ENCODE measurements at places on chromosomes 1 and 21. TPM values are rescaled to one million over a fixed set of nuclear protein-coding genes. Genes with fewer than 3 reads are reported as not detected.

DNA sequence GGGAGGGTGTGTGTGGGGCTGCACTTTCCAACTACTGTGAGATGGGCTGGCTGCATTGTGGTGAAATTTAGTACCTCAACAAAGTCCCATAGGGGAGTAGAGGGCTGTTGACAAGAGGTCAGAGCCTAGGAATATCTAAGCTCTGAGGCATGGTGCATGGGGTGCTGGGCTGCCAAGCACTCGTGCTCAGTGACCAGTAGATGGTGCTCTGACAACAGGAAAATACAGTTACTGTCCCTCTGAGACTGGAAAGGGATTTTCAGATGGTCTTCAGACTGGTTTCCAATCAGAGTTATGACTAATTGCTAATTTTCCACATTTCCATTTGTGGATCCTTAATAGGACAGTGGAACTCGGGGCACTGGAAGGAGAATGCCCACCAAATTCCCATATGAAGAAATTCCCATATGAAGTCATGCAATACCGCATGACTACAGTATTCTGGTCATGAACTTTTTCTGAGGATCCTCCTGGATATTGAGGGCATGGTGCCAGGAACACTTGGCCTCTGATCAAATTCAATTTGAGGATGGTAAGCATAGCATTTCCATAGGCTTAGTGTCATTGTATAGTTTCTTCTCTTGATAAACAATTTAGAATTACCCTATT, 4.1 kb upstream of the CACNA1E start:
- peak; percentile 70 for DNase-seq

GRCh38 chr21:15192243-15192642, 127.4 kb upstream of the NRIP1 start:
- peak; percentile 77 for DNase-seq

DNA sequence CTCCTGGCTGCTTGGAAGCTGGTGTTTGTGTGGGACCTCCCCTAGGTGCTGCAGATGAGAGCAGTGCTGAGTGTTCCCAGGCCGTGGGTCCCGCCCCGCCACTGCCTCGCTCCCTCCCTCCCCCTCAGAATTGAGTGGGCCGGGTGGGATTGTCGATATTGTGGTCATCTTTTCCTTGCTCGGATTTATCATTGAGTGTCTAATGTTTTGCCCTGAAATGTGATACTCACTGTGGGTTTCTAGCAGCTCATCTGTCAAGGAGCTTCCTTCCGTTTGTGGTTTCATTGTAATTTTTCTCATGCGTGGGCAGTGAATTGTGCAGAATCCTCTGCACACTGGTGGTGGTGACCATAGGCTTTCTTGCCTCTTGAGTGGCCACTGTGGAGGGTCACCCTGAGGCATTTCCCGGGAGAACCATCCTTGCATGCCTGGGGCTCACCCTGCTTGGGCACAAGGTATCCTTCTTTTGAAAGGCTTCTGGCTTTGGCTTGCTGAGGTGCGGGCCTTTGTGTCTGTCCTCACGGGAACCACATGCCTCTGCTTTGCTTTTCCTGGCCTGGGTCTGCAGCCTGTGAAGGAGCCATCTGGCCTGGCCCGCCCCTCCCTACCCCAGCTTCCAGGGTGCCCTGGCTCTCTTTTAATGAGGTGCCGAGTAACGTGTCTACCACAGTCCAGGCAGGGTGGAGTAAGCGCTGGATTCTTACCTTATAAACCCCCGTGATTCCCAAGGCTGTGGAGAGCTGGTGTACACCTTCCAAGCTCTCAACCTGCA, 25.6 kb downstream of the SLX9 start:
- no peak for DNase-seq

Gene KCNE2
- 0.71 TPM for total RNA-seq

DNA sequence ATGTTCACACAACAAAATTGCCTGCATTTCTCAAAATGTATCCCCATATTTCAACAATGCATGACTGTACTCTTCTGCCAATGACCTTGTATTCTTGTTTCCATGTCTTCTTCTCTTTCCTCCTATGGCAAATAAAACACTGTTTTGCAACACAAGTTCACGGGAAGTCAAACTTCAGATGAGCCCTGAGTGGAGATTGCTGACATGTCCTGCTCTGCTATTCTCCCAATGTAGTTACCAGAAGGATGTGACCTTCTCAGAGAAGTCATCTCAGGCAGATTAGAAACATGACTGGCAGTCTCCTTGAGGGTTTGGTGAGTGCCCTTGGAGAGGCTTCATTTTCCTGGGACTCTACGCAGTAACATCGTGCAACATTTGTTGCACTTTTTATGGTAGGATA, 15.6 kb downstream of the FCGR2B start:
- no peak for DNase-seq

- no peak for DNase-seq
Observed at GRCh38 chr21:21051109-21052055, 53.2 kb downstream of the NCAM2 start.

Gene ANKRD34A
- 0.20 TPM for total RNA-seq

GRCh38 chr1:84704872-84705417, 14.7 kb upstream of the SSX2IP start:
- DNase-seq, result no peak

- no peak for DNase-seq
Observed at GRCh38 chr1:183477986-183478781, 5.9 kb downstream of the SMG7 start.

Gene INAVA
- 108 TPM for total RNA-seq

DNA sequence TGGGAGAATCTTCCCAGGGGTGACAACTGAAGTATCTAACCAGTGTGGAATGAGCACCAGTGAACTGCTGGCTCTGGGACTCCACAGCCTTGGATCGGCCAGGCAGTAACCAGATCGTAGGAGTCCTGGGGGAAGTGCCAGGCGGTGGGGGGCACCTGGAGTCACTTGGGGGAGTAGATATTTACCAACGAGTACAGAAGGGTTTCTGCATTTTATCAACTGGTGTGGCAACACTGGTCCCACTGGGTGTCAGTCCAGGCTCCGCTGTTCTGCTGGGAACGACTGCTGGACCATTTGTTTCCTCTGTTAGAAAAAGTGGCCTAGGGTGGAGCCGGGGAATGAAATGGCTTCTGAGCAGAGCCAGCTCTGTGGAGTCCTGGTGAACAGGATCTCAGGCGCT, 14.4 kb downstream of the HEYL start:
- DNase-seq, result no peak

GRCh38 chr1:222250376-222250775, 297.5 kb downstream of the HHIPL2 start:
- no peak for DNase-seq

DNA sequence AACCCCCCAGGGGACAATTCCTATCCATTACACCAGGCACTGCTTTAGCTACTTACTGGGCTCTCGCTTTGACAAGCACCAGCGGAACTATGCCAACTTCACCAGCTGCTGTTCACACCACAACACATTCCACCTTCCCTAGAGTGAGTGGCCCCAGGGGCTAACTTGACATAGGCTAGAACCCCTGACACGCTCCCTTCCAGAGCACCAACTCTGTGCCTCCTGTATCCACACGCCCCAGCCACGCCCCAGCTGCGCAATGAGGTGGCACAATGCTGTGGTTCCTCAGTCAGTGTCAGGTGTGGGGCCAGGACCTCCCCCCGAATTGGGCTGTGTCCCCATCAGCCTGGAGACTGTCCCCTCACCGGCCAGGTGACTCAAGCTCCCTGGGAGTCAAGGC, 11.7 kb upstream of the FGR start:
- DNase-seq, result no peak

DNA sequence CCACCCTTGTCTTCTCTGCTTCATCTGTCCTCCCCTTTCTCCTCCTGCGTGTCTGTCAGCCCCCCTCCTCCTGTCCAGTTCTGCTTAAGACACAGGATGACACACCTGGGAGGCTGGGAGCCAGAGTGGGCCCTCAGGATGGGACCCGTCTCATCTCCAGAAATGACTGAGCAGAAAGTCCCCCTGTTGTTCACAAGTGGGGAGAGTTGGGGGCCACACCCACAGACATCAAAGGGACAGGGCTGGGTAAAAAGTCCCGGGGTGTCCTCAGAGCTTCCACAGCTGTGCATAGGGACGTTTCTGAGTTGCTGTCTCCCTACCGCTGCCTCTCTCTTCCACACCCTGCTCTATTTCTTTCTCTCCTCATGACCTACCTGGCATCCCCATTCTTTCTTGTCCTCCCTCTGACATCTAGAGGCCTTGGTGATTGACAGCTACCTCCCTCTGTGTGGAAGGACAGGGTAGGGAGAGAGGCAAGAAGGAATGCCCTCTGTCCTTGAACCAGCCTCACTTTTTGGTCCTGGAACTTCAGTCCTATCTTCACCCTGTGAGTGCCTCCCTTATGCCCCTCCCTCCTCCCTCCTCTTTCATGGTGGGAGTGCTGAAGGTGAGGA, 19.5 kb upstream of the SH2D2A start:
- no peak for DNase-seq

GRCh38 chr1:41616563-41616962, 132.1 kb upstream of the EDN2 start:
- DNase-seq, result no peak

GRCh38 chr1:82160036-82160435, 359.3 kb downstream of the ADGRL2 start:
- no peak for DNase-seq

Gene AKR7A3
- 142 TPM for total RNA-seq

- DNase-seq, result no peak
Observed at GRCh38 chr1:147502760-147503159, 38.5 kb upstream of the BCL9 start.

Gene LCE1D
- not detected for total RNA-seq

DNA sequence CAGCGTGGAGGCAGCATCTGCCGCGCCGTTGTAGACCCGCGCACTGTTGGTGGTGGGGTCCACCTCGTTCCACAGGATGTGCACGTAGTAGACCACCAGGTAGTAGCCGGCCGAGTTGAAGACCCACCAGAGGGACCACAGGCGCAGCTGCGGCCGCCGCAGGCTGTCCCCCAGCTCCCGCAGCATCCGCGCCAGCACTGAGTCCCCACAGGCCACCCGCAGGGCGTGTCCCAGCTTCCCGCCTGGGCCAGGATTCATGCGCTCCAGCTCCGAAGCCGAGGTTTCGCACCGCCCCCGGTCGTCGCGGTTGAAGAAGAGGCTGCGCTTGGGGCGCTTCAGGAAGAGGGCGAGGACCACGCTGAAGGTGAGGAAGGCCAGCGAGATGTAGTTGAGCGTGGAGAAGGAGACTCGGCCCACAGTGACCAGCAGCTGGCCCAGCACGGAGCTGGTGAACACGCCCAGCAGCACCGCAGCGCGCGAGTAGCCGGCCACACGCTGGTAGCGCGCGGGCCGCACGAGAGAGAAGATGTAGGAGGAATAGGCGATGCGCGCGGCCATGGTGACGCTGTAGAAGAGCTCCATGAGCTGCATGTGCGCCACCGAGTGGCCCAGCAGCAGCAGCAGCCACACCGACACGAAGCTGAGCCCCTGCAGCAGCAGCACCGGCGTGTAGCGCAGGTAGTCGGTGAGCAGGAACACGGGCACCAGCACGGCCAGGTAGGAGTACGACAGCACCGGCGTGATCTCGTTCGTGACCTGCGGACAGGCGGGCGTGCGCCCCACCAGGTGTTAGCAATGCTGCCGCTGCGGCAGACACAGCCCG, 10.6 kb downstream of the SLC19A1 start:
- no peak for DNase-seq

DNA sequence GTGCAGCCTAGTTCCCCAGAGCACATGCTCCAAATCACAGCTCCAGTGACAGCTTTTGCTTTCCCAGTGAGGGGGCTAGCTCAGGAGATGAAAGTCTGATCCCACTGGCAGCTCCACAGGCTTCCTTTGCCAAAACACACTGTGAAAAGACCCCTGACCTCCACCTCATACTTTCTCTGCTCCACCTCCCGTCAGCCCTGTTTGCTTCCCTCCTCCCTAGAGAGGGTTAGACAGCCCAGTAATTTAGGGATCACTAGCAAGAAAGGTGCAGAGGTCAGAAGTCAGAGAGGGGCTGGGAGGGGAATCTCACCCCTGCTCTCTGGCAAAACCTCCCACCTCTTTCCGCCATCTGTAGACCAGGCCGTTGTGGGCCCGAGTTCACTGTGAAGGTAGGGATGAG, 62.8 kb downstream of the PLXNA2 start:
- no peak for DNase-seq

Gene OR2T2
- total RNA-seq, result not detected

GRCh38 chr21:37478794-37479193, 112.2 kb downstream of the DYRK1A start:
- DNase-seq, result no peak

Gene CDC20
- 304 TPM for total RNA-seq

DNA sequence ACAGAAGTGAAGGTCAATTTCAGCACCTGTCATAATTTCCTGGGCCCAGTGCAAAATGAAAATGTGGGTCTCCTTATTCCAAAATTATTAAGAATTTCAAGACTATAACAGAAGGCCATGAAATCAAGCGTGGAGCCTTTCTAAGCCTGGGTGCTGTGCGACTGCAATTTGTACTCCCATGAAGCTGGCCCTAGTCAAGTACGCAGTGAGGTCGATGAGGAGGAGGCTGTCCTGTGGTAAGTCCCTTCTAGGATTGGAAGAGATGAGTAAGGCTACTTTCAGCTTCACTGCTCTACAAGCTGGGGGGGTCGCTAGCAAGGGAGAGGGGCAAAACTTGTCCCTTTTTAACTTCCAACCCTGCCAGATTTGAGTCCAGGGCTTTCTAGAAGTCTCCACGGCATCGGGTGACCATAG, 410 bp upstream of the NUDC start:
- DNase-seq, result no peak

DNA sequence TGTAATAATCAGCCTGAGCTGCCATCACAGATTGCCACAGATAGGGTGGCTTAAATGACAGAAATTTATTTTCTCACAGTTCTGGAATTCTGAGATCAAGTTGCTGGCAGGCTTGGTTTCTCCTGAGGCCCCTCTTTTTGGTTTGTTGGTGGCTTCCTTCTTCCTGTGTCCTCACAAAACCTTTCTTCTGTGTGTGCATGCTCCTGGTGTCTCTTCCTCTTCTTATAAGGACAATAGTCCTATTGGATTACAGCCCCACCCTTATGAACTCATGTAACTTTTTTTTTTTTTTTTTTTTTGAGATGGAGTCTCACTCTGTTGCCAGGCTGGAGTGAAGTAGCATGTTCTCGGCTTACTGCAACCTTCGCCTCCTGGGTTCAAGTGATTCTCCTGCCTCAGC, 41.0 kb upstream of the F3 start:
- peak; percentile 3 for DNase-seq

Gene APCS
- total RNA-seq, result not detected

GRCh38 chr1:39418236-39418635, 73.2 kb upstream of the BMP8A start:
- DNase-seq, result no peak

GRCh38 chr1:20626524-20626923, 6.7 kb upstream of the PINK1 start:
- no peak for DNase-seq

DNA sequence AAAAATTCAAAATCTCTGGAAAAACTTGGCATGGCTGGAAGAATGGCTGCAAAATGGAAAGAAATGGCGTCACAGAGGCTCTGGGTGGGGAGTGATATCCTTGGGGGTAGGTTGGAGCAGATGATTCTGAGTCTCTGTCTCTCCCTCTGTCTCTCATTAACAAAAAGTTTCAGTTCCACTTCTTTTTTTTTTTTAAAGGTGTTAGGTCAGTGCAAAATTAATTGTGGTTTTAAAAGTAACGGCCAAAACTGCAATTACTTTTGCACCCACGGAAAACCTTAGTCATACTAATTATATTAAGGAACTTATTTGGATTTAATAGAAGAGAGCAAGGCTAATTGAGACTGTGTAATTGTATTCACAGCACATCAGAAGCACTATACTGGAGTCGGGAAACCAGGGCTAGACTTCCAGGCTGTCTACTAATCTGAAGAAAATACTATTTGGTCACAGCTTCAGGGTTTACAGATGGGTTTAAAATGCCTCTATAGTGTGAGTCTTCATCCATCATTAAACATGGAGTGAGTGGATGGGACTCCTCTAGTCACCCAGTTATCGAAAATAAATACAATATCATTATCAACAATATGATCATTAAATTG, 289.1 kb upstream of the PLD5 start:
- no peak for DNase-seq

Gene CYP4Z1
- not detected for total RNA-seq

All from HT-29 (cell line).